ENCODE measurements at places on chromosomes 12 and 14. TPM values are rescaled to one million over a fixed set of nuclear protein-coding genes. Genes with fewer than 3 reads are reported as not detected.

The GRIP1 gene
- 3.6 TPM for total RNA-seq

The ALDH1L2 gene
- 2.9 TPM for total RNA-seq

The CRADD gene
- 15.9 TPM for total RNA-seq

The SPIC gene
- not detected for total RNA-seq

The OTX2 gene
- not detected for total RNA-seq

The AKAP5 gene
- 0.05 TPM for total RNA-seq

The KRT1 gene
- total RNA-seq: 0.99 TPM

The TAS2R8 gene
- not detected for total RNA-seq

The PLA2G1B gene
- total RNA-seq: not detected

The KRT5 gene
- total RNA-seq: 11,680 TPM

The ACRBP gene
- total RNA-seq: 0.28 TPM

The AQP2 gene
- not detected for total RNA-seq

The TEX52 gene
- total RNA-seq: not detected

The WSCD2 gene
- 0.28 TPM for total RNA-seq

The KRT78 gene
- 2.2 TPM for total RNA-seq

The PRICKLE1 gene
- 3.4 TPM for total RNA-seq

The SUPT16H gene
- total RNA-seq: 56.3 TPM

The LRCOL1 gene
- total RNA-seq: not detected

The FAM186B gene
- total RNA-seq: 0.07 TPM

The GALNT16 gene
- total RNA-seq: 0.07 TPM

The NXPH4 gene
- 9.3 TPM for total RNA-seq

The APOF gene
- not detected for total RNA-seq

The LTBR gene
- 197 TPM for total RNA-seq

The NID2 gene
- 3.4 TPM for total RNA-seq

The RPGRIP1 gene
- total RNA-seq: not detected

The WASHC3 gene
- 31.6 TPM for total RNA-seq

The GSG1 gene
- not detected for total RNA-seq

The SART3 gene
- total RNA-seq: 38.4 TPM

The DAO gene
- not detected for total RNA-seq

The TNFAIP2 gene
- 5.4 TPM for total RNA-seq

The P2RX7 gene
- 0.05 TPM for total RNA-seq

The CDH24 gene
- 9.8 TPM for total RNA-seq

The KCNH3 gene
- 0.07 TPM for total RNA-seq

The GARIN6 gene
- total RNA-seq: not detected

The ANO4 gene
- total RNA-seq: 1.3 TPM

The ANKRD33 gene
- not detected for total RNA-seq

The ANO2 gene
- not detected for total RNA-seq

The GYS2 gene
- not detected for total RNA-seq

The LPAR5 gene
- total RNA-seq: 16.6 TPM

The NOP9 gene
- total RNA-seq: 20.7 TPM

The SCN8A gene
- under 0.01 TPM for total RNA-seq

The POU6F1 gene
- 6.1 TPM for total RNA-seq

The CD69 gene
- total RNA-seq: not detected

The B4GALNT3 gene
- 11.6 TPM for total RNA-seq

The TMEM233 gene
- total RNA-seq: not detected

The HOXC12 gene
- not detected for total RNA-seq

The ZNF410 gene
- total RNA-seq: 24.2 TPM

The NUDT14 gene
- total RNA-seq: 24.0 TPM

The KLHDC2 gene
- 20.6 TPM for total RNA-seq

The ACVRL1 gene
- total RNA-seq: 0.35 TPM

The MGAT4C gene
- not detected for total RNA-seq

The PKP2 gene
- total RNA-seq: 18.5 TPM

The KRT81 gene
- total RNA-seq: 54.8 TPM

The CD4 gene
- total RNA-seq: 0.23 TPM

The LAG3 gene
- 0.14 TPM for total RNA-seq

The ZC2HC1C gene
- 0.56 TPM for total RNA-seq

The LTB4R2 gene
- total RNA-seq: 59.3 TPM

The IAPP gene
- not detected for total RNA-seq

The RIMBP2 gene
- not detected for total RNA-seq
